ENCODE measurements at places on chromosomes 2 and 18. TPM values are rescaled to one million over a fixed set of nuclear protein-coding genes. Genes with fewer than 3 reads are reported as not detected.

The ARHGEF33 gene
- total RNA-seq = 0.32 TPM

DNA sequence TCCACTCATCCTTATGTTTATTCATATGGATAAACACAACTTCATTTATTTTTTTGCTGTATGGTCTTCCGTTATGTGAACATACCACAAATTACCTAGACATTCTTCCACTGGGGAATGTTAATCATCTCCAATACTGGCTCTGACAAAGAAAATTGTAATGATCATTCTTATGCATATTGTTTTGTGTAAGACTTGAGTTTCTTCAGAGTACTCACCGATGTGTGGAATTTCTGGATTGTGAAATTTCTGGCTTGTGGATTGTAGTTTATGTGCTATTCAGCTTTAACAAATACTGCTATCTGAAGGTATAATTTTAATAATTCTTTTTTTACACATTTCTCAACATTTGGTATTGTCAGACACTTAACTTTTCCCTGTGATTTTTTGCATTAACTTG, 212.2 kb upstream of the THUMPD2 start:
- no peak for DNase-seq

- DNase-seq = no peak
These were observed 1.4 kb upstream of the ZNF804A start for GRCh38 chr2:184596819-184597411.

The MOGAT1 gene
- total RNA-seq = 0.65 TPM

The RAX gene
- total RNA-seq = not detected

GRCh38 chr2:47249157-47249900, 94.2 kb upstream of the STPG4 start:
- no peak for DNase-seq

All from Right ventricle myocardium superior (tissue), 1 donor.